Kasumi-1 (cell line): ENCODE measurements at places on chromosomes 4 and X.
A peak's percentile ranks its signal among the peaks of the same experiment; 100 is the strongest.

GRCh38 chrX:46152756-46153155 lies 392.5 kb downstream of the ZNF674 start:
- no peak for DNase-seq

- DNase-seq: no peak
Observed at GRCh38 chr4:99783940-99784339, 32.7 kb upstream of the DAPP1 start.

DNA sequence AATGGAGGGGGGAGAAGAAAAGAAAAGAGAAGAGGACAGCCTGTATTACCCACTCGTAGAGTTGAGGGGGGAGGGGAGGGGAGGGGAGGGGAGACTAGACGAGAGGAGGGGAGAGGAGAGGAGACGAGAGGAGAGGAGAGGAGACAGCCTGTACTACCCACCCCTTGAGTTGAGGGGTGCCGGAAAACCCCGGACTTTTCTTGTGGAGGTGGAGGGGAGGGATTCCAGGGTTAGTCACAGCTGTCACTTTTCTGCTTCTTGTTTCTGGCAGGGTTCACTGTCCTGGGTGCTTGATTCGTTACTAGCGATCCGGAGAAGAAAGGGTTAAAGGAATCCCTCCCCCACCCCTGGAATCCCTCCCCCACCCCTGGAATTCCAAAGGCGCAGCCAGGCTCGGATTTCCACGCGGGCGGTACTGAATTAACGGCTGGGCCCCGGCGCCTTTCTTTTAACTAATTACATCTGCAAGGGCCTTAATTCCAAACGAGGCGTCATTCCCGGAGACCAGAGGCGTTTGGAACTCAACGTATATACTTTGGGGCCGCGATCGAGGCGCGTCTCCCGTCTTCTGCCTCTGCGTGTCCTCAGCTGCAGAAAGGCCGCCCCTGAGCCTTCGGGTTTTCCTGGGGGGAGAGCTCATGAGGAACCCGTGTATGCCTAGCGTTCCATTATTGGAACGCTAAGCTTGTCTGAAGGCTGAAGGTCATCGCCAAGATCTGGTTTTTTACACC lies 20.1 kb upstream of the CSF2RA start:
- DNase-seq: peak; percentile 25

DNA sequence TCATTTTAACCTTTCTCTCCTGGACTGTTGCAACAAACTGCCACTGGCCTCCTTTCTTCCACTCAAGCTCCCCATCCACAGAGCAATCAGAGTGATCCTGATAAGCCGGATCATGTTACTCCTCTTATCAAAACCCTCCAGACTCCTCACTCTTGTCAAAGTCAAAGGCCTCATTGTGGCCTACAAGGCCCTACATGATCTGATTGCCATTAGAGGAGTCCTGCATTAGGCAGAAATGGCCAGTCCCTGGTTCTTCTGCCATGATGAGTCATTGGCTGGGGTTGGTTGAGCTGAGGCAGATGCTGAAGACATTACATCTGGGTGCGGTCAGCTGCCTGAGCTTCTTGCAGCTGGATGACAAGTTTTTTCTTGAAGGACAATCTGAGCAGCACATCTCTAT lies 32.7 kb upstream of the CASK start:
- DNase-seq: no peak

- peak; percentile 5 for DNase-seq
Observed at GRCh38 chr4:8035371-8035780, 95.7 kb upstream of the AFAP1 start.

DNA sequence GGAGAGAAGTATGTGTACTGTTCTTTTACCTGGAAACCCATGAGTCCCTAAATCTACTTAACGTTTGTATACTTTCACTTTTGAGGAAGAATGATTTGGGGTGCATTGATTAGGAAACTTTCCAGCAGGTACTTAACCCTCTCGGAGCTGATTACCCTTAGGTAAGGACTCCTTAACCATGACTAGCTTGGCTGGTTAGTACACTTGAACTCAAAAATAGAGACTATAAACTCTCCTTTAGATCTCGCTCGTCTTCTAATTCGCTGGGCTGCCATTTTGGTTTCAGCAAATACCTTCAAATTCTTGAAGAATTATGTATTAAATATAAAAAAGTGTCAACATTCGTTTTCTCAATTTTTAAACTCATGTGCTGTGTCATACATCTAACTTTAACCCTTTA lies 2.0 kb downstream of the USP9X start:
- no peak for DNase-seq

GRCh38 chr4:123505095-123506010 lies 108.8 kb downstream of the SPRY1 start:
- DNase-seq: peak; percentile 27
